IPS DF 6.9 (cell line): ENCODE measurements at places on chromosomes 3 and 15.

DNA sequence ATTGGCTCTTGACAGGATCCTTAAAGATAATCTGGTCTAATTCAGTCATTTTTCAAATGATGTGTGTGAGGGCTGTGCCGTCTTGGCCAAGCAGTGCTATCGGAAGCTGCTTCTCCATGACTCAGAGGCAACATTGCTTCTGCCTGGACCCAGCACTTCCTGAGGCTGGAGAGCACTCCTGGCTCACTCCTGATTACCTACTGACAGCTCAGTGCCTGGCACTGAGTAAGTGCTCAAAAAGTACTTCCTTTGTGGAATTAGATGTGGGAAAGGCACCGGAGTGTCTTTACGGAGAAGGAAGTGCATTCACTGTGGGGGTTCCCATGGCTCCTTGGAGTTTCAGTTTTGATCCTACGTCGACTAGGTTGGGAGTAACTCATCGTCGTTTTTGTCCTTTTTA, 86.9 kb upstream of the UBE3A start:
- no peak for DNase-seq

GRCh38 chr15:31307270-31308184, 19.1 kb upstream of the KLF13 start:
- no peak for DNase-seq

DNA sequence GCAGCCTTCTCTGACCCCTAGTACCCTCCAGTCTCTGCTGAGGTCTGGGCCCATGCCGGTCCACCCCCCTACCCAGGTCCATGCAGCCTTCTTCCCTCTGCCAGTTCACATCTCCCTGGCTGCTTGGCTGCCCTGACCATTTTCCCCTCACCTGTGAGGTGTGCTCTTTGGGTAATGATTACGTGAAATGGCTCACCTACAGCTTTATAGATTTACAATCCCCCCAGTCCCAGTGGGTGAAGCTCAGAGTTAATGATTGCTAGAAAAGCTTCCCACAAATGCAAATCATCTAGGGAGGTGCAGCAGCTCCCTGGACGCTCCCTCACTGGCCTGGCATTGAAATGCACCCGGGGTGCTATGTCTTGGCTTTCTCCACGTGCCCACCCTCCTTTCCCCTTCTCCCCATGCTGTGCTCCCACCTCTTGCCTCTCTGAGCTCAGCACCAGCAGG, 18.7 kb downstream of the PAQR5 start:
- DNase-seq: no peak

- no peak for DNase-seq
Measured at GRCh38 chr3:141191097-141191749, 40.4 kb upstream of the PXYLP1 start.

- no peak for DNase-seq
Measured at GRCh38 chr15:80474224-80475215, 70.3 kb downstream of the ARNT2 start.

- DNase-seq: no peak
Measured at GRCh38 chr15:52710050-52710707, 31.0 kb upstream of the ATOSA start.

- no peak for DNase-seq
Measured at GRCh38 chr15:101556273-101556672, 66.8 kb upstream of the PCSK6 start.

DNA sequence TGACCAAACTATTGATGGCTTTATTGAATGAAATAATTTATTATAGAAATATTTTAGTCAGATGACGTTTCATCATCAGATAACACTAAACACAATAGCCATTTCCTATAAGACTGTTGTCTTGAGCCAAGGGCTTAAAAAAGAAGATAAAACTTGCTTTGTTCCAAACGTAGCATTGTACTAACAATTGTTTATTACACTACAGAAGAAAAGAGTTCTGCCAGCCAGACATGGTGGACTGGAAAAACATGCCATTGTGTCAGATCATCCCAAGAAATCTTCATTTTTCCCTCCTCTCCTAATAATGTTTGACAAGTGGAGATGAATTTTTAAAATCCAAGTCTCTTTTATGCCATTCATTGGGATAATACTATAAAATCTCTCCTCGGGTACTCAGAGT, 203.3 kb downstream of the CDIN1 start:
- DNase-seq: no peak

GRCh38 chr3:149274220-149274619, 52.6 kb upstream of the CP start:
- no peak for DNase-seq

DNA sequence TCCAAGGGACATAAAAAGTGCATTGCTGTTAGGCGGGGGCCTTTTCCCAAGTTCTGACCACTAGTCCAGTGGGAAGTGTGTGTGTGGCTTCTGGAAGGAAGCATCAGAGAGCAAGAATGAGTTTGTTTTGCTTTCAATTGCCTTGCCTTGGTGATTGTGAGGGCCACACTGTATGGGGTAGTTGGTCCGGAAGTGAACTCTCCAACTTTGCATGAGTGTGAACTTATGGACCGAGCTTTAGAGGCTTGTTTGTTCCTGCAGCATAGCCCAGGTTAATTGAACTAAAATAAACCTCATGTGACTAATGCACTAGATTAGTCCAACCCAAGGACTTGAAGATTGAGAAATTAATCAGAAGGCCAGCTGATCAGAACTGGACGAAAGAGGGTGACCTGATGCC, 171.7 kb downstream of the NR2F2 start:
- no peak for DNase-seq

DNA sequence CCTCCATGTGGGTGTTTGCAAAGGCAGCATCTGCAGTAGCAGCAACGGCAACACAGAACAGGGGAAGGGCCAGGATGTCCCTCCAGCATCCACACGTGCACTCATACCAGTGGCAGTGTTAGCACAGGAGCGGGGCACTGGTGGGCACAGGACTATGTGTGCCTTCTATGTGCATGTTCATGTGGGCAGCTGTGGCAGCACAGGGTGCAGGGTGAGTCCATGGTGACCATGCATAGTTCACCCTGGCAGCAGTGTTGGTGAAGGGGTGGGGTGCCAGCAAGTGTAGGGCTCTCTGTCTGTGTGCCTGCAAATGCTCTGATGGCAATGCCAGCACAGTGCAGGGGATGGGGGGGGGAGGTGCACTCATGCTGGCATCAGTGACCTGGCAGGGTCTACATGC, 222.1 kb upstream of the SOX14 start:
- DNase-seq: no peak

- DNase-seq: no peak
Measured at GRCh38 chr15:40845036-40845435, 1.2 kb downstream of the SPINT1 start.

GRCh38 chr3:117763561-117763960, 1054.0 kb downstream of the TUSC7 start:
- DNase-seq: no peak

GRCh38 chr3:182629521-182629920, 163.8 kb upstream of the ATP11B start:
- DNase-seq: no peak

GRCh38 chr3:79354179-79354688, 413.6 kb downstream of the ROBO1 start:
- no peak for DNase-seq

GRCh38 chr15:29840926-29841325, 18.7 kb upstream of the TJP1 start:
- DNase-seq: no peak
